ENCODE measurements at places on chromosomes 6 and 20.

DNA sequence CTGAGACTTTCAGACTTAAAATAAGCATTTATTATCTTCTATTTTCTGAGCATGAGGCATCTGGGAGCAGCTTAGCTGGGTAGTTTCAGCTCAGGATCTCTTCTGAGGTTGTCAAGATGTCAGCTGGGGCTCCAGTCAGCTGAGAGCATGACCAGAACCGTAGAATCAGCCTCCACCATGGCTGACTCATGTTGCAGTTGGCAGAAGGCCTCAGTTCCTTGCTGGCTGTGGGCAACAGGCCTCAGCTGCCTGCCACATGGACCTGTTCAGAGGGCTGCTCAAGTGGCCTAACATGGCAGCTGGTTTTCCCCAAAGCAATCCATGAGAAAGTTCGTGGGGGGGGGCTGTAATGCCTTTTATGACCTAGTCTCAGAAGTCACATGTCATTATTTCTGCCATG, 142.3 kb downstream of the LY86 start:
- no peak for DNase-seq

DNA sequence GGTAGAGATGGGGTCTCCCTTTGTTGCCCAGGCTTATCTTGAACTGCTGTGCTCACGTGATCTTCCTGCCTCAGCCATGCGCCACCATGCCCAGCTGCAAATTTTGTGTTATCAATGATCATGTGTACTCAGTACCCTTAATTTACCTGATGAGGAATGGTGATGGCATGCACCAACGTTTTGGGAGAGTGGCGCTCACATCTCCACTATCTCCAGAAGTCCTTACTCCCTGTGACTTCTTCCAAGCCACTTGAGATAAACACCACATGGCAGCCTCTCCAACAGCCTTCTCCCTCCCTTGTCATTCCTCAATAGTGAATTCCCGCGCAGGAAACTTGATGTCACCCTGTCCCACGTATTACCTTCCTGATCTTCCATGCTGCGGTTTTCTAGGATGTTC, 58.1 kb downstream of the PSMG4 start:
- no peak for DNase-seq

GRCh38 chr20:63176427-63177133, 39.4 kb downstream of the YTHDF1 start:
- DNase-seq = no peak

DNA sequence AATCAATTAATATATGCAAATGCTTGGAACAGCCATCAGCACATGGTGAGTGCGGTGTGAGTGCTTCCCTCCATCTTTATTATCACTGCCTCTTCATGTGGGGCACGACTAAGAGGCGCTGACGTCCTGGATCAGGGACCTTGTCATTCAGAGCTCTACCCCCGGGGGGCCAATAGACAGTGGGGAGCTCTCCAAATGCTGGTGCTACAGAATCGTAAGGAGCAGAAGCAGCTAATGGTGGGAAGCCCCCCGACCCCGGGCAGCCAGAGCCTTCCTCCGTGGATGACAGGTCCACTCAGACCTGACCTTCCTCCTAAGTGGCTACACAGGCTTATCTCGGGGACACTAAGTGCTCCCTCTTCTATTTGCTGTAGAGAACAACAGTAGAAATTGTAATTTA, 257.5 kb upstream of the PMEPA1 start:
- no peak for DNase-seq
